ENCODE measurements at places on chromosomes 2 and 18.
A peak's percentile ranks its signal among the peaks of the same experiment; 100 is the strongest.

DNA sequence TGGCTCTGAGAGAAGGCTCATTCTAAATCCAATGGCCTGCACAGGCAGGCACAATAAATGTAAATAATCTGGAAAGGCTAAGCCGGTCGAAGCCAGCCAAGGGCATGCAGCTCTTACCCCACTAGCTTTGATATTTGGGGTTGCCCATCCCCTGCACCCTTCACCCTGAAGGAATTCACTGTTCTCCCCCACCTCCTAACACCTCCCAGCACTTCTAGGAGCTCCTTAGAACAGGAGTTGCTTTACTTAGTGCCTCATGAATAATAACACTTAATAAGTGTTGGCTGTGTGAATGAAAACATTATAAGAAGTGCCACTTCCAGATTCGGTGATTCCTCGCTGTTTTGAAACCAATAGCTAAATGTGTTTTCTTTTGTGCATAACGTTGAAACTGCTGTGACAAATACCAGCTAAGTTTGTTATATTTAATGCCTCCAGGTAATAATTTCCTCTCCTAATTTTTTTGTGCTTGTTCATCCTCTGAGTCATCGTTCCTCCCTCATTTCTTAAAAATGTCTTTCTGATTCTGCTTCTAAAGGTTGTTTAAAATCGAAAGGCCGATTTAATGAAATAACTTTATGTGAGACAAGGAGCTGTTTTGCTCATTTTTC lies 458.8 kb downstream of the METTL4 start:
- DNase-seq, result no peak

DNA sequence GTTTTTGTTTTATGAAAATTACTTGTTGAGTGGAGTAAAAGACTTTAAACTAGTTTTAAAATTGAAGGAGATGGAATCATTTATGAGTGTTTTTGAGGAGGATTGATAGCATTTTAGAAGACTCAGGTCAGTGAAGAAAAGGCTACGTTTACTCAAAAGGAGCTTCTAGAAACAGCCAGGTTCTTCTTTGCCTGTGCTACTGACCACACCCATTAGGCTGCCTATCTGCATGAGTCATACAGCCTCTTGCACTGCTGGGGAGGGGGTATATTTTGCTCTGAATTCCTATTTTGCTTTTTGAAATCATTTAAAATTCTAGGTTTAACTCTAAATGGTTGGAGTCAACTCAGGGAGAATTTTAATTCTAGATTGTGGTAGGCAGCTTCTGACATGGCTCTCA lies 22.3 kb downstream of the EFEMP1 start:
- DNase-seq, result no peak

DNA sequence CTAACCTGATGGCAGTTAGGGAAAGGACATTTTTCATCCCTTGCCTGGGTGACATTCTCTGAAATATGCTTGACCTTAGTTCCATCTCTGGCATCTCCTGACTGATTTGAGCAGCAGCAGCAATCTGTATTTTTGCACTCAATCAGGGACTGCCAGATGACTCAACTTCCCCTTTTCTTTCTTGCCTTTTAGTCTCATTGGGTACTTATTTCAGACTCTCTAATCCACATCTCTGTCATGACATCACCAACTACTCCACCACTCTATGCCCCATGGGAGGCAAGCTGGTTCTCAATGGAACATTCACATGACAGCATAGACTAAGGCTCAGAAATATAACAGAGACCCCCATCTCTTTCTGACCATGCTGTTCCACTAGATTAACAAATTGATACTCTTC lies 254.2 kb downstream of the RIT2 start:
- DNase-seq, result no peak

DNA sequence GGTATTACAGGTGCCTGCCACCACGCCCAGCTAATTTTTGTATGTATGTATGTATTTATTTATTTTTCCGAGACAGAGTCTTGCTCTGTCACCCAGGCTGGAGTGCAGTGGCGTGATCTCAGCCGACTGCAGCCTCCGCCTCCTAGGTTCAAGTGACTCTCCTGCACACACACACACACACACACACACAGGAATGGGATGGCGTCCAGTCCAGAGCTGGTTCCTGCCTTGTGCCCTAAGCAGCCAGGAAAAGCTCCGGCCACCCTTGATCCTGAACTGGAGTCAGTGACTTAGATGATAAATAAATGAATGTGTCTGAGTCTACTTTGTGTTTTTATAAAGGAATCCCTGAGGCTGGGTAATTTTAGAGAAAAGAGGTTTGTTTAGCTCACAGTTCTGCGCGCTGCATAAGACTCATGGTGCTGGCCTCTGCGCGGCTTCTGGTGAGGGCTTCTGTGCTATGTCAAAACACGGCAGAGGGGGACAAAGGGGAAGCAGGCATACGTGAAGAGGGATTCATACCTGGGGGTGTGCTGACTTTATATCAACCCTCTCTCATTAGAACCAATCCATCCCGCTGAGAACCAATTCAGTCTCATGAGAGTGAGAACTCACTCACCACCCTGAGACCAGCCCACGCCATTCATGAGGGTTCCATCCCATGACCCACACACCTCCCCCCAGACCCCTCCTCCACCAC lies 59.7 kb upstream of the PHLPP1 start:
- no peak for DNase-seq

DNA sequence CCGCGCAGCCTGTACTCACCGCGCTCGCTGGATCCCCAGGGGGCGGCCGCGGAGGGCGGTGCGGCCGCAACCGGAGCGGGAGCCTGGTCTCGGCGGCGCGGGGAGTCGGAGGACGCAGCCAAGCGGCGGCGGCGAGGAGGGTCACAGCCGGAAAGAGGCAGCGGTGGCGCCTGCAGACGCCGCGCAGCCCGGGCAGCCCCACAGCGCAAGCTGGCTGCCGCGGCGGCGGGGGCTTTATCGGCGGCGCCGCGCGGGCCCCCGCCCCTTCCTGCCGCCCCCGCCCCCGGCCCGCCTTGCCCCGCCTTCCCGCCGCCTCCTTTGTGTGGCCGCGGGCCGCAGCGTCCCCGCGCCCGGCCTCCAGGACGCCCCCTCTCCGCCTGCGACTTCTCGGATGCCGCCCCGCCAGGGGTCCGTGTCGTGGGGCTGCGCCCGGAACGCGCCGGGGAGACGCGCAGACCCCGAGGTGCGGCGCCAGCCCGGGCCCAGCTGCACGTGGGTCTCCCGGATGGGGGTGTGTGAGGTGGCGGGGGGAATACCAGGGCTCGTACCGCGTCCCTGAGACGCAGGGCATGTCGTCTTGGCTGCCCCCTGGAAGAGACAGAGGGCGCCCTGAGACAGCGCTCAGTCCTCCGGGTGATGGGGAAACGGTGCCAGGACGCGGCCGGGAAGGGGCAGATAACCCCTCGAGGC lies at the start of gene SERPINE2:
SERPINE2 (minus strand) TSS at position 207 of the 690 bp plus-strand sequence. CDS start 37,386 bp downstream, outside the sequence.
- DNase-seq, result peak; percentile 43

- DNase-seq, result peak; percentile 75
Observed at GRCh38 chr2:120589771-120590608, 145.7 kb upstream of the GLI2 start.

DNA sequence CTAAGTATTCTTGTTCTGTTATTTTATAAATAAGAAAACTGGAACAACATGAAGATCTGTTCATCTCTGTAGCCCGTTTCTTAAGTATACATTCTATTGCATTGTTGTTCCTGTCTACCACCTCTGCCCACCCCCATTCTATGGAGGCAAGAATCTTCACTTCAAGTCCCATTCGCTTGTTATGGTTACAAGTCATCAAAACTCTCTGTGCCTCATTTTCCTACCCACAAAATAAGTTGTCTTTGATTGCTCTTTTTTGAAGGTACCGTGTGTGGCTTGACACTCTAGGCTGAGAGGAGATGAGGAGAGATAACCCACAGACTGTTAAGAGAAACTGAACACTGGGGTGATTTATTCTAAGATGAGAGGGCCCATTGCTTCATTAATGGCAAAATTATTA lies 2.9 kb upstream of the EVA1A start:
- DNase-seq, result no peak

- no peak for DNase-seq
Observed at GRCh38 chr18:13597068-13597467, 129.3 kb downstream of the FAM210A start.

- no peak for DNase-seq
Observed at GRCh38 chr2:31764169-31764568, 183.4 kb upstream of the SRD5A2 start.

- no peak for DNase-seq
Observed at GRCh38 chr18:79815657-79816056, 17.9 kb downstream of the KCNG2 start.

GRCh38 chr2:176101216-176101830 lies 1.7 kb downstream of the HOXD12 start:
- no peak for DNase-seq

GRCh38 chr2:157782057-157782845 lies 93.9 kb downstream of the ACVR1 start:
- DNase-seq, result no peak

GRCh38 chr2:20568501-20569463 lies 82.1 kb downstream of the HS1BP3 start:
- no peak for DNase-seq

GRCh38 chr2:234374150-234374508 lies 122.8 kb downstream of the ARL4C start:
- no peak for DNase-seq

DNA sequence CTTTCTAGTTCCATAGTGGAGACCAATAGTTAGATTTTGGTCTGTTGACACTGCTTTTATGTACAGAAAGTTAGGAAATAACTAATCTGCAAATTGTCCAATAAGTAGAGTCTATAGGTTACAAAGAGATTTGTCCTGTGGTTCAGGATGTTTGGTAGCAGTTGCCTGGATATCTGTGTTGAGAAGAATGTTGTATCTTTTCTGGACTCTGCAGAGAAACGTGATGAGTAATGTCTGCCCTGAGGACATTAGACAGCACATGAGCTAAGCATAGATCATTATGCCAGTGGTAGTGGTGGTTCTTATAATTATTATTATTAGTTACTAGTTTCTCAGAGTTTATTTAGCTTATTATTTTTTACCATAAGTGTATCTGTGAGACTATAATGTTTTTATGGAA lies 65.8 kb downstream of the ANKRD62 start:
- no peak for DNase-seq

DNA sequence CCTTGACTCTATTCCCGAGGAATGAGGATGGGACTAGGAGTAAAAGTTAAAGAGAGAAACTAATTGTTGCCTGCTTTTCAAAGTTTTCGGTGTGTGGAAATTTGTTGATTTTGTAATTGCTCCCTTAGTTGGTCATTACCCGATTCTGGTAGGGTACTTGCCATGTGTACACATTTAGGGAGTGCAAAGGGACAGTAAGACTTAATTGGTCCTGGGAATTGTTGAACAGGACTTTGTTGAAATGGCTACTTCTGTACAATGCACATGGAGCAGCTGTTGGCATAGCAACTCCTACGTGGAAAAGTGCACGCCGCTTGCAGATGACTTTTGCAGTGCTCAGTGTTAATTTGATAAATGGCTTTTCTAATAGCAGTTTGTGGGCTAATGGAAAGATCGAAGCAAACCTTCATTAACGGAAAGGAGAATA lies 22.9 kb downstream of the EPAS1 start:
- no peak for DNase-seq

- no peak for DNase-seq
Observed at GRCh38 chr2:136154384-136154783, 36.4 kb upstream of the CXCR4 start.

DNA sequence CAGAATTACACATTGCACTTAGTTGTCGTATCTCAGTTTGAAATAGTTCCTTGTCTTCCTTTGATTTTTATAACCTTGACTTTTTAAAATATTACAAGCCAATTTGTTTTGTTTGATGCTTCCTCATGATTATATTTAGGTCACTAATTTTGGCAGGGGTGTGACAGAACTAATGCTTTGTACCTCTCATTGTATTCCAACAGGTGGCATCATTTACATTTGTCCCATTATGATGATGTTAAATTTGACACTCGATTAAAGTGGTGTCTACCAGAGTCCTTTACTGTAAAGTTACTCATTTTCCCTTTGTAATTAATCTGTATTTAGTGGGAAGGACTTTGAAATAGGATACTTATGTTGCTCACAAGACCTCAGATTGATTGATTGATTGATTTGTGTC lies 21.5 kb upstream of the MFSD2B start:
- no peak for DNase-seq

- DNase-seq, result no peak
Observed at GRCh38 chr18:48119204-48119603, 188.7 kb upstream of the SMAD2 start.

DNA sequence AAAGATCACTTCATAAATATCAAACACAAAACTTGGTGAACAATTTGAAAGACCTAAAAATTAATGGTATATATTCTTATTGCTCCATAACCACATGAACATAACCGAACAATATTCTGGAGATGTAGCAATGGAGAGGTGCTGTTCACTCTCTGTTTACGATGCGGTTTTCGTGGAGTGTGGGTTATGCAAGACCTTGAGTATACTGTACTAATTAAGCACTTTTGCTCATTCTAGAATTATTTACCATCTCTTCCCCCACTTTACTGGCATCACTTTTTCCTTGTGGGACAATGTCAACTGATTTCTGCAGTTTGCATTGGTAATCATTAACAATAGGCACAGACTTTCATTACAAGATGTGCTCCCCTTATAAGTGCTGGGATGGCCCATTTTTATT lies 97.6 kb downstream of the RAPH1 start:
- DNase-seq, result no peak

DNA sequence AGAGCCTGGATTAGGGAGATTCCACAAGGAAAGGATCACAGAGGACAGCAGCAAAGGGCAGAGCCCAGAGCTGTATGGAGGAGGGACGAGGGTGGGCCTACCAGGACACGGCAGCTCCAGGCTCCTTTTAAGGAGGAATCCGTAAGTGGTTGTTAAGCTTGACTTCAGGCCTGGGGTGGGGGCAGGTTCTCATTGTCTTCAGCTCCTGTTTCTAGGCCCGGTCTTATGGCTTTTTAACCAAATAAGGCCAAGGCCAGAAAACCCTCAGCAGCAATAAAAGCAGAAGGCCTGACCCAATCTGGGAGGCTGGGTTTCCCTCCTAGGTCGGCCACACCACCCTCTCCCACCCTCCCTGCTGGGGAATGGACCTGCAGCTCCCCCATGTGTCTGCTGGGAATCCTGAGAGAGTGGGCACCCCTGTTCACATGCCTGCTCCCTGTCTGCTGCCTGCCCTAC lies 111.2 kb downstream of the PLB1 start:
- no peak for DNase-seq

DNA sequence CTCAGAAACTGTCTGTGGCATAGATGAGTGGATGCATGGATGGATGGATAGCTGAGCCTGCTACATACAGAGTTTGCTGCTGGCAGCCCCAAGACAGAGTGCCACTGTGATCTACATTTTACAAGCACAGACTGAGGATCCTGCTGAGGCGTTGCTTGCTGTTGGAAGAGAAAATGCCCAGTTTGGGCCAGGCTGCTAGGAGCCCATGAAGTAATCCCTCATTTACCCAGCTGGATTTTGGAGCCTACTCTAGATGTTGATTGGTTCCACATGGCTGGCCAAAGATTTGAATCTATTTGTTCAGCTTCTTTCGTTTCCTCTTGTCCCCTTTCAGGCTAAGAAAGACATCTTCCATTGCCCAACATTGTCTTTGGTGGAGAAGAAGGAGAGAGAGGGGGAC lies 261.3 kb downstream of the CLIP4 start:
- no peak for DNase-seq

- no peak for DNase-seq
Observed at GRCh38 chr18:13378150-13378549, 159.6 kb downstream of the LDLRAD4 start.

GRCh38 chr18:2827061-2827460 lies 19.7 kb upstream of the EMILIN2 start:
- DNase-seq, result no peak

- no peak for DNase-seq
Observed at GRCh38 chr2:63403820-63404219, 184.5 kb downstream of the WDPCP start.

All from AG09319 (cell line).